Effector memory CD8-positive, alpha-beta T cell (primary cell): ENCODE measurements at places on chromosomes 4 and X.

GRCh38 chrX:25108481-25108880 is 92.7 kb upstream of the ARX start:
- DNase-seq, result no peak

DNA sequence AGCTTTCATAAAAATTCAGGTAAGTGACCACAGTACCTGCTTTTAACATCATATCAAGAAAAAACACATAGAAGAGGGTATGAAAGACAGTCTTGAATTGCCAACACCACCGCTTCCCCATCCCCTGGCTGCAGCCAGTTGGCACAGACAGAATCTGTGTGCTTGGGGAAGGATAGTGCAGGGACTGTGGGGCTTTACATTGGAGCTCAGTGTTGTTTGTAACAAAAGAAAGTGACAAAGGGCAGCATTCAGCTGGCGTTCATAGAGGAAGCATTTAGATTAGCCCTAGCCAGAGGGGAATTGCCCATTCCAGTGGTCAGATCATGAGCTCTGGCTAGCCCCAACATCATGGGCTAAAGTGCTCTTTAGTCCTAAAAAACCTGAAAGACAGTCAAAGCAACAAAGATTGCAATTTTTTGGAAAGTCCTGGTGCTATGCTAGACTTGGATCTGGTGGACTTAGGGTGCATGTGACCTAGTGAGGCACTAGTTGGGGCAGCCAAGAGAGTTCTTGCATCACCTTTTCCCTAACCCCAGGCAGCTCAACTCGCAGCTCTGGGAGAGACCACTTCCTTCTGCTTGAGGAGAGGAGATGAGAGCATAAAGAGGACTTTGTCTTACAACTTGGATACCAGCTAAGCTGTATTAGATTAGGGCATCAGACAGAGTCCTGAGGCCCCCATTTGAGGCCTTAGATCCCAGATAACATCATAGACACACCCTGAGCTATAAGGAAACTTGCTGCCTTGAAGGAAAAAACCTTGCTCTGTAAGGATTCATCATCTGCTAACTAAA is 1602.4 kb upstream of the ADGRL3 start:
- DNase-seq, result no peak

DNA sequence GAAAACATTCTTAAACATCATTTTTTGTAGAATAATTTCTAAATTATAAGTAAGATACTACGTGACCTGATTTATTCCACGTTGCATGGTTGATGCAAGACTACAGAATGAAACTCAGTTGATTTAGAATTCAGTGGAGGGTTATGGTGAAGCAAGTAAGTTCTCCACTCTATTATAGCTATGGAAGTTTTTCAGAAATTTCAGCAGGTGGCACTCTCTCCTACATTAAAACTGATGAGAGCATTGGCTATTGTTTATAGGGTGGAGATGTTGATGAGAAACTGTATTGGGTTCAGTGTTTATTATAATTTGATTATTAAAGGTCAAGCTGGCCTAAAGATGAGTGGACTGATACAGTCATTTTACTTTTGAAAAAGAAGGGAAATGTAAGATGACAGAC is 88.0 kb downstream of the FNIP2 start:
- no peak for DNase-seq

- DNase-seq, result peak; percentile 33
Measured at GRCh38 chrX:24149351-24150050, at the start of gene ZFX. TSS of gene ZFX (plus strand) at chrX:24149729. CDS start at chrX:24172743, 23,014 bp downstream.

DNA sequence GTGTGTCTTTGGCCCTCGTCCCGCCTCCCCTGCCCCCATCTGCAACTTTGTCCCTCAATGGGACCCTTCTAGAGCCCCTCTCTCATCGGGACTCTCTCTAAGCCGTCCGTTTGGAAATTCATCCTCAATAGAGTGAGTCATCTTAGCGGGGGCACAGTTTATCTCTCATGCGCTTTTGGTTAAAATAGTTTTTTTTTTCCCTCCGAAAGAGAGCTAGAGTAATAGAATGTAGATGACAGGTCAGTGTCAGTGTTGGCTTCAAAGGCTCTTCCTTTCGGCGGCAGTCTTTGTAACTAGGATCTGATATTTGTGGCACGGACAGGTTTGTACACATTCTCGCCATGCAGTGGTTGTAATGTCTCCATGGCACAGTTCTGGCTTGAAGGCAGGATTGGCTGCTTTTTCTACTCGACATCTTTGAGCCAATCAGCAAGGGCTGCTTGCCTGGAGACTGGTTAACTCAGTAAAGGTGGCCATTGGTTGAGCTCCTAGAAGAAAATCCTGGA is 989 bp downstream of the N4BP2 start:
- peak; percentile 54 for DNase-seq

GRCh38 chrX:110055616-110056015 is 52.7 kb downstream of the TMEM164 start:
- no peak for DNase-seq

DNA sequence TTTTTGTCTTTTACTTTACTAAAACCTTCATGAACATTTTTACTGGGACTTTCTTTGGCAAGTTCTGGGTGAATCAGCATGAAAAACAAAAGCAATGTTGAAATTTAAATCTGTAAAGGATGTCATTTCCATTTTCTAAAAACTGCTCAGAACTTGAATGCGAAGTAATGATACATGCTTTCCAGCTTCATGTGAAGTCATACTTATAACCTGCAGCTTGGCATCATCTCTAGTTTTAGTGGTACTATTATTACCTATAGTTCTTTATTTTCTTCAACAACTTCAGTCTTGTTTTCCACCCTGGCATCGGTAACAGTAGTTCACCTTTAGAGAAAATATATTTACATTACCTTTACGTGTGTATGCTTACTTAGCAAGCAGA is 421.4 kb upstream of the DIPK2B start:
- no peak for DNase-seq

DNA sequence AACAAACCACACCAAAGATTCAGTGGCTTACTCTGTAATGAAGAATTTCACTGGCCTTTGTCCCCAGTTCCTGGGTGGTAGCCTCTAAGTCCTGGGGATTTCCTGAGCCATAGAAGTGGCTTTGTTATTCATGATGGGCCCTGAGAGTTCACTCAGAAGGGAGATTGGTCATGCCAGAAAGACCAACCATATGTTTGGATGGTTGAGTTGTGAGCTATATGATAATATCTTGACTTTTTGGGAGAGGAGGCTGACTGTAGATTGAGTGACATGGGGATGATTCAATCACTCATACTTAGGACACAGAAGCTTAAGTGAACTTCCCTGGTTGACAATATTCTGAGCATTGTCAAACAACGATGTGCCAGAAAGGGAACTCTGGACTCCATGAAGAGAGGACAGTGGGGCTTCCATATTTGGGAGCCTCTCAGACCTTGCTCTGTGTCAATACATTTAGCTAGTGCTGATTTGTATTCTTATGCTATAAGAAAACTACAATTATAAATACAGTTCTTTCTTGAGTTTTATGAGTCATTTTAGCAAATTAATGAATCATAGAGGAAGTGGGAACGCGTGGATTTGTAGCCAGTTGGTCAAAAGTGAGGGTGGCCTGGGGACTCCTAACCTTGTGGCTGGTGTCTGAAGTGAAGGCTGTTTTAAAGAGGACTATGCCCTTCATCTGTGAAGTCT is 392.0 kb downstream of the GBA3 start:
- no peak for DNase-seq

GRCh38 chr4:97987019-97987648 is 156.1 kb downstream of the STPG2 start:
- DNase-seq, result no peak

- no peak for DNase-seq
Measured at GRCh38 chrX:53077207-53078197, 4.7 kb upstream of the TSPYL2 start.

DNA sequence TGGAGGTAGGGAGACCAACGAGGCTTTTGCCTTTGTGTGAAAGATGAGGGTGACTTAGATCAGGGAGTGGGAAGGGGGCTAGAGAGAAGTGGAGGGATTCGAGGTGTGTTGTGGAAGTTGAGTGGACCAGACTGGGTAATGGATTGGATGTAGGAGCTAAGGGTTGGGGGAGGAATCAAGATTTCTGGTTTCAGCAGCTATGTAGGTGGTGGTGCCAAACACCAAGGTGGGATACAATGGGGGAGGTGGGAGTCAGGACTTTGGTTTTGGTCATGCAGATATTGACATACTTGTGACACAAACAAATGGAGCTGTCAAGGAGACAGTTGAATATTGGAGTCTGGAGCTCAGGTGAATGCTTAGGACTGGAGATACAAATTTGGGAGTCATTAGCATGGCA is 71.0 kb downstream of the TSC22D3 start:
- no peak for DNase-seq

GRCh38 chr4:95256108-95256835 is 292.5 kb downstream of the UNC5C start:
- DNase-seq, result no peak

GRCh38 chr4:98657531-98658286 is 702 bp downstream of the TSPAN5 start:
- no peak for DNase-seq

- no peak for DNase-seq
Measured at GRCh38 chr4:168791376-168791775, 218.7 kb downstream of the CBR4 start.

DNA sequence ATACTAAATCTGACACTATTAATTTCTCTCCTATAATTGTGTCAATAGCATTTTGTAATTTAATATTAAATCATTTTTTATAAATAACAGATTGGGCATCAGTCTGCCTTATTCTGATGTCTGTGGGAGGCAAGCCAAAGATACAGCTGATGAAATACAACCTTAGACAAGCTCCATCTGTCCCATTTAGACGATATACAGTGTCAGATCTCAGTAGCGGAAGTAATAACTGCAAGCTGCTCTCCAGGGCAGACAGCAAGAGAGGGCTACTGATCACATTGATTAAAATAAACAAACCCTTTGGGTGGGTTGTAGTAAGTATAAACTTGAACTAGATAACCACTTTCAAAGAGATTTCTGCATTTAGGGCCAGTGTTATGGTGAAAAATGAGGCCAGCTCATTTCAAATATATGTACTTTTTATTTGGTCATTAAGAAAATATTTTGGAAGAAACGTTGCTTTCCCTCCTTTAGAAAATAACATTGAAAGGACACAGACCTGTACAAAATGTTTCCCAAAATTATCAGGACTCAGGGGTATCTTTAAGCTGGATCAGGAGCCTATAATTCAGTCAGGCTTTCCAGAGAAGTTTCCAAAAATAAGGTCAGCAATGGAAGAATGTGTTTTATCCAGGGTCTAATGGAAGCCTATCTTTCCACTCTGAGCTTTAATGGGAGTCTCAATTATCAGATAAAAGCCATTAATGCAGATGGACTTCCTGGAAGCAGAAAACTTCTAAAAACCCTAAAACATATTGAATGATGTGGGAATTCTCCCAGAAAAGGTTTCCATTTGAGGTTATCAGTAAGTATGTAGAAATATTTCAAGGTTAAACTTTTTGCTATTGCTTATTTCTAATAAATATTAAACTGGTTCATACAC is 1028.8 kb upstream of the IGFBP7 start:
- no peak for DNase-seq

- no peak for DNase-seq
Measured at GRCh38 chrX:6729626-6730025, 194.7 kb upstream of the VCX3A start.

GRCh38 chrX:3712051-3712869 is 1.2 kb downstream of the PRKX start:
- no peak for DNase-seq

DNA sequence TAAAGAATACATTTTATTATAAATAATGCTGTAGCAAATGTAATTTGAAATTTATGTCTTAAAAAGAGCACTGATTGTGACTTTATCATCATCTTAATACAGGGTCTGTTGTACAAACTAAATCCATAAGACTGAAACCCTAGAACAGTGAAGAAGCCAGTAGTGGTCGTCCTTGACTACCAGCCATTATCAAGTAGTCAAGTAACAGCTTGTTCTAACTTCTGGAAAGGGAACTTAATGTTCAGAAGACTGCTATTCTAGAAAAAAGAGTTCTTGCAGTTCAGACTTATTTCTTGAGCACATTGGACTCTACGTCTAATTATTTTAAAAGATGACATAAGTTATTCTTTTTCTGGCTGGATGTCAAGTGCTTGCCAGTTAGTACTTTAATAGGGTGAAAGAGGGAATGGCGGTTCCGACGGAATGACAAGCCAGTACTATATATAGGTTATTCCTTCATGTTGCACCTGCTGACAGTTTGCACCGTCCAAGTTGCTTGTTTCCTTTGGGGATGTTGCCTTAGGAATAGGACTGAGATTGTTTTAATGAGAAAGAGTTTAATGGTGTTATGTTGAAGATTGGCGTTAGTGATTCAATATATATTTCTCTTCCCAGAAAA is 109.9 kb downstream of the RAPGEF2 start:
- no peak for DNase-seq

DNA sequence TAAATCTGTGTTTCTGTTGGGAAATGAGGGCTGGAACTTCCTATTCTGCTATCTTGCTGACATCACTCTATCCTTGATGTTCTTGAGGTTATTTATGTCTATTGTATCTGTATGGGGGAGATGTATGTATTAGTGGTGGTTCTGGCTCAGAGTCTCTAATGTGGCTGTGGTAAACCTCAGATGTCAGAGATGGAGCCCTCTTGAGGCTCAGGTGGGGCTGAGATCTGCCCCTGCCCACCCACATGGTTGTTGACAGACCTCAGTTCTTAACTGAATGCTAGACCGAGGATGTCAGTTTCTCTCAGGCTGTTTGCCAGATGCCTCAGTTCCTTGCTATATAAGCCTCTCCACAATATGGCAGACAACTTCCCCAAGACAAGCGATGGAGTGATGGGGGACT is 3.3 kb upstream of the CPE start:
- DNase-seq, result no peak

- DNase-seq, result no peak
Measured at GRCh38 chr4:83266689-83267088, 17.9 kb downstream of the COQ2 start.

DNA sequence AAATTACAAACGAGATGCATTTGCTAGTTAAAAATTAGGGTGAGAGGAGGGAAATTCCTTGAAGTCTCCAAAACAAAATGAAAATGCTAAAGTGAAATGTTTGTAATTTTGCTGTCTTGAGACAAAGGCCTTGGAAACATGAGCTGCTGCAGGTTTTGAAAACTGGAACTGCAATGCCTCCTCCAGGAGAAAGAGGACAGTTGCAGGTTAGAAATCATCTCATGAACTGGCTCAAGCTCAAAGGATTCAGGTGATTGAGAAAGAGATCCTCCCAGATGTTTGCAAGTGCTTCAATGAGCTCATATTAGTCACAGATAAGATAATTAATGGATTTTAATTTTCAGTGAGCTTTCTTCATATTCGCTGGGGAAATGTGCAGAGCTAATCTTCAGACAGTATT is 32.4 kb downstream of the SMPX start:
- DNase-seq, result no peak

DNA sequence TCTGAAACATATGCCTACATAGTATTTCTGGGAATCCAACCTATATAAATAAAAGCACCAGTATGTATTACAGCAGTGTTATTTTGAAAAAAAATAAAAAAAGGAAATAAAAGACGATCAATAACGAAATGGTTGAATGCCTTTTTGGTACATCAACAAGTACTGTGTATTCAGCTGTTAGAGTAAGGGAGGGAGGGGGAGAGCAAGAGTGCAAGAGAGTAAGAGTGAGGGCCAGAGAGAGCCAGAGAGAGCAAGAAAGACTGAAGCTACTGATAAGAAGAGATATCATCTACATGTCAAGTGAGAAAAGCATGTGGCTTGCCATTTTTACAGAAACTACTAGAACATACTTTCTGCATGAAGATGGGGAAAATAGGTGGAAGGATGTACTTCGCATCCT is 1.8 kb downstream of the SPIN4 start:
- DNase-seq, result no peak

- no peak for DNase-seq
Measured at GRCh38 chr4:152676052-152676854, 3.5 kb downstream of the TMEM154 start.
